GM10248 (cell line): ENCODE measurements at places on chromosomes 12 and 14.

- no peak for DNase-seq
These were observed 29.7 kb downstream of the FAM222A start for GRCh38 chr12:109743076-109743910.

DNA sequence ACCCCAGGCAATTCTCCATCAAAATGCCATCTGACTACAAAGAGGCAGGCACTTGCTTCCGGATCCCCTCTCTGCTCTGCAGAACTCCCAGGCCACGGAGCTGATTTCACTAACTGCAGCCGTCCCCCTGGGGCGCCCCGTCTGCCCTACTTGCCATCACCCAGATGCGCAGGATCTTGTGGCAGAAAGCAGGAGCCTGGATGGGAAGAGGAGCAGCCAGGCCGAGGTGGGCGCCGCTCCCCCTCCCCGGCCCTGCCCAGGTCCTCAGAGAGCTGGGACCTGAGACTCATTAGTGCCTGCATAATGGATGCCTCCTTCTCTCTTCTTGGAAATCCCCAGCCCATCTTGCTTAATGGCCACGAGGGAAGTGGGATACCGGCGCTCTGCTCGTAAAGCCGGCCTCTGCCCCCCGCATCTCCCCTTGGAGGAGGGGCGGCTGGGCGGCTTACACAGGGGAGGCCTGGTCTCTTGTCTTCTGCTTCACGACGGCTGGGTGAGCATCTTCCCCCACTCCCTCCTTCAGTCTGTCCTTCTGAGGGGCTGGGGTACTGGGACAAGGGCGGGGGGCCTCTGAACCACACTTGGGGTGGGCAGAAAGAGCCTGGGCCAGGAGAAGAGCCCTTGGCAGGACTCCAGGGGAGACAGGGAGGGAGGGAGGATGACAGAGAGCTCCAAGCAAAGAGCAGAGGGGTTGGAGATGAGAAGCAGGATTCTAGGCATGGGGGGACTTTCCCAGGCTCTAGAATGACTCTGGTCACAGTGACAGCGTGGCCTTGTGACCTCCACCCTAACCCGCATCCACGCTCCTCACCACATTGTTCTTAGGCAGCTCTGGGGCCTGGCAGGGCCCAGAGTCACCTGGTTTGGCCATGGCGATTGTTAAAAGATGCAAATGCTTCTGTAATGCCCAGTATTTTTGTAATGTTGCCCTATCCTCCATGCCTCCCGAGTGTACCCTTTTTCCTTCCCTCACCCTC lies 19.4 kb upstream of the EML1 start:
- no peak for DNase-seq

GRCh38 chr12:28683366-28683765 lies 465.7 kb upstream of the FAR2 start:
- DNase-seq = no peak

- DNase-seq = no peak
These were observed 133.6 kb upstream of the DNM1L start for GRCh38 chr12:32545413-32545980.

DNA sequence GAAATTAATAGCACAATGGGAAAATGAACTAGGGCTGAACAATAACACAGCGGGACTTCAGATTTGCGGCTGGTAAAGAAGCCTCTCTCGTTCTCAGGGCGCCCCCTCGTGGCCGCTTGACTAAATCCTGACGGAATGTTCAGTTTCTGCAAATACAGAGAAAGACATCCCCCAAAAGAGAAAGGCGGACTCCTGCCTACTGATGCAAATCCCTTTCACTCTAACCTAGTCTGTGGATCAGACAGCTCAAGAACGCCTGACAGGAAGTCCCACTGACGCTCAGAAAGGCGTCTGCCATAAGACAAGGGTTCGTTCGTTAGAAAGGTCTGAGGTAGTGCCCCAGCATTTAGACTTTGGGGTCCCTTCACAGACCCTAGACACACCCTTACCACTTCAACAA lies 2.5 kb downstream of the NUAK1 start:
- DNase-seq = peak; percentile 75

GRCh38 chr14:34794217-34794616 lies 79.8 kb upstream of the CFL2 start:
- DNase-seq = no peak

DNA sequence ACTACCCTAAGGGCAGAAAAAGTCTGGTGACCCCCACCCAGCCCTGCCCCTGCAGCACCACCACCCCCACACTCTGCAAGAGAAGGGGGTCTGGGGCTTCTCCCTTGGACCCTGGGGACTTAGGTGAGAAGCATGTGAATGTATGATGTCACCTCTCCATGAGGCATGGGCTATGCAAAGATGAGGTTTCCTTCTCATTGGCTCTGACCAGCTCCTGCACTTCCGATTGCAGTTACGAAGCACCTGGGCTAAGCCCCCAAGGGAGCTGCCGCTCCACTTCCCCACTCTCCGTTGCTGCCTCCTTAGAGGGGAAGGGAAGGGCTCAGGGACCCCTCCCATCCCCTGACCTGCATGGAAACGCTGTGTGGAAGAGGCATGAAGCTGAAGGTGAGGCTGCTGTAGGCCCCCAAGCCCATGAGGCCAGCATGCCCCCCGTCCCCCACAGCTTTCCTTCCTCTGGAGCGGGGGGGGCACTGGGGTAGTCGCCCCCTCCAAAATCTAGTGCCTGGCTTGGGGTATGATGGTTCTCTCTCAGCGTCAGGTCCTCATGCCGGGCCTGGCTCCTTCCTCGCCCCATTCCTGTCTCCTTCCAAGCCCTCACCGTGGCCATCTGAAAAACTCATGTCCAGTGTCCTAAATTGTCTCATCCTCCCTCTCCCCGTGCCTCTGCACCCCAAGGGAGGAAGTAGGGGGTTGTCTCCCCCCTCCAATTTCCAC lies 5.5 kb upstream of the DDX23 start:
- peak; percentile 43 for DNase-seq

GRCh38 chr14:23478109-23478759 lies 8.7 kb downstream of the NGDN start:
- peak; percentile 50 for DNase-seq

- peak; percentile 15 for DNase-seq
These were observed 401.7 kb downstream of the TRHDE start for GRCh38 chr12:72673853-72674252.

GRCh38 chr12:48390026-48390425 lies 39.3 kb upstream of the ZNF641 start:
- no peak for DNase-seq

DNA sequence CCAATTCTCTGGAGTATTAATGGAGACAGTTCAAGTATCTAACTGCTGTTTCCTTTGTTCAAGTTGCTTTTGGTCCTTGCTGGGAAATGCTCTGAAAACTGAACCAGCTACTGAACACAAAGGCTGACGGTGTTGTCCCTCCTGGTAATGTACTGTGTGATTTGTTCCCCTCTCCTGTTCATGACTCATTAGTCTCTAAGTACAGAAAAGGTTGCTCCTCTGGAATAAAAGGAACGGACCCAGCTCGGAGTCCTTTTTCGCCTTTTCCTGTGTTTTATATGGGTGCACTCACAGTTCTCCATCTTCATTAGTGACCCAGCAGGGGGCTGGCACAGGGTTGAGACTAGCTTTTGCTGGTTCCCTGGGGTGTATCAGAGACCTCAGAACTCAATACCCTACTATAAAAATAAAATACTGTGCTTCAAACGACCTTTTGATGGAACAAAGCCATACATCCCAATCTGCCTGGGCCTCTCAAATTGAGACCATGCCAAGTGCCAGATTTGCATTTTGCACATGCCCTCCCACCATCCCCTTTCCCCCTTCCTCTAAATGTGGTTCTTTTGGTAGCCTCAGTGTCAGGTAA lies 269.7 kb downstream of the RAD51B start:
- DNase-seq = no peak

DNA sequence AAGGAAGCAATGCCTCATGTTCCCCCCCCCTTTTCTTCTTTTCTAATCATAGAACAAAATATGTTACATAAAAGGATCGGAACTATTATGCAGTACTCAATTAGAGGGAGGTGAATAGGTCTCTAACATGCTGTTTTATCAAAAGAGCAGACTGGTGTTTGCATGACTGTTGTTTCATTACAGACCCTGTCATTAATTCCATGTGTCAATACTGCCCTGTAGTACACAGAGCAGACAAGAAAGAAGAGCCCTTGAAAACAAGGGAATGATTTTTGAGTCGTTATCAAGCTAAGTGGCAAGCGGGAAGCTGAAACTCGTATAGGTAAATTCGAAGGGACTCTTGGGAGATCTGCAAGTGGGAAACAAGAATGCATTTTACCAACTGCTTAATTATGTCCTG lies 76.9 kb upstream of the TMEM263 start:
- no peak for DNase-seq

- DNase-seq = no peak
These were observed 14.0 kb downstream of the BRF1 start for GRCh38 chr14:105286759-105287144.

GRCh38 chr14:56300495-56300894 lies 182.3 kb downstream of the PELI2 start:
- DNase-seq = no peak

- no peak for DNase-seq
These were observed 14.4 kb downstream of the EVL start for GRCh38 chr14:100079726-100080005.

DNA sequence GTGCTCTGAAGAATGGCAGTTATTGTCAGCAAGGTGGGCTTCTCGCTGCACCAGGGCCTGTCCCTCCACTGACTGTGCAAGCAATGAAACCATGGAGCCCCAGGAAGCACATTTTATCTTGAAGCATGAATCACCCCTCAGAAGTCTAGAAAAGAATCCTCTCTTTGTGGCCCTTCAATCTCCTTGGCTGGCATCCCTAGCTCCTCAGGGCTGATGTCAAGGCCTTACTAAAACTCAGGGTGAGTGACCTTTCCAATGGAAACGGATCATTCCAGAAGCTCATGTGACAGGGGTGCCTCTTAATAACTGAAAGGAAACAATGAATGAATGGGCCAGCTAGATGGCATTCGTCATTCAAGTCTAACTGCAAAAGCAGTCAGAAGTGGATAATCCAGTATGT lies 22.3 kb upstream of the PLEKHH1 start:
- no peak for DNase-seq

DNA sequence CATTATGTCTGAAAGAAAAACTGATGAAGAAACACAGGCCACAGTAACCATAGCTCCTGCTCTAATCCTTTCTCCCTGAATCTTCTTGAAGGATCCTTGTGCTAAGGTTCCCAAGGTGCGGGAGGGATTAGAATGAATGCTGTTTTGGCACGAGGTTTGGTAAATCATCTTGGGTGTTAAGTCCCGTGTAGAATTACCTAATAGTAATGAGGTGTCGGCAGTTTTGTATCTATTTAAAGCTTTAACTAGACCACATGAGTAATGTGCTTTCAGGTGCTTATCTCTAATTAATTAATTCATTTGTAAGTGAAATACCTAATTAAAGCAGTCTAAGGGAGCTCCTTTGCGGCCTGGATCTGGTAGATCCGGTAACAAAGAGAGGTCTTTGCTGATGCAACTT lies 53.9 kb downstream of the GNG2 start:
- no peak for DNase-seq
